ENCODE measurements at places on chromosomes 7 and 10.

GRCh38 chr10:70664702-70665195 is 7.6 kb upstream of the ADAMTS14 start:
- no peak for DNase-seq

DNA sequence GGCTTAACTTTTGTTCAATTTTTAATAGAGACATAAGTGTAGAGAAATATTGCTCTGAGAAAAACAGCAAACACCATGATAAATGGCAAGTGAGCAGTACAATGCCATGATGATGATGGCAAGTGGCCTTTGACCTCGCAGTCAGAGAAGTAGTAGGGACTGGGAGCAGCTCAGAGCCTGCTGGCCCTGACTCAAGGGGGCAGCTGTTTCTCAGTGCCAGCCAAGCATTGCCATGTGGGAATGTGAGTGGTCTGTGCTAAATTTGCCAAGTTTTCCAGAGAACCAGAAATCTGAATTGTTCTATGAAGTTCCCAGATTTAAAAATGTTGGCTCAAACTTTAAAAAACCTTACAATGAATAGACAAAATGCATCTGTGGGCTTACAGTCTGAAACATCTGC is 187.9 kb downstream of the BICC1 start:
- no peak for DNase-seq

DNA sequence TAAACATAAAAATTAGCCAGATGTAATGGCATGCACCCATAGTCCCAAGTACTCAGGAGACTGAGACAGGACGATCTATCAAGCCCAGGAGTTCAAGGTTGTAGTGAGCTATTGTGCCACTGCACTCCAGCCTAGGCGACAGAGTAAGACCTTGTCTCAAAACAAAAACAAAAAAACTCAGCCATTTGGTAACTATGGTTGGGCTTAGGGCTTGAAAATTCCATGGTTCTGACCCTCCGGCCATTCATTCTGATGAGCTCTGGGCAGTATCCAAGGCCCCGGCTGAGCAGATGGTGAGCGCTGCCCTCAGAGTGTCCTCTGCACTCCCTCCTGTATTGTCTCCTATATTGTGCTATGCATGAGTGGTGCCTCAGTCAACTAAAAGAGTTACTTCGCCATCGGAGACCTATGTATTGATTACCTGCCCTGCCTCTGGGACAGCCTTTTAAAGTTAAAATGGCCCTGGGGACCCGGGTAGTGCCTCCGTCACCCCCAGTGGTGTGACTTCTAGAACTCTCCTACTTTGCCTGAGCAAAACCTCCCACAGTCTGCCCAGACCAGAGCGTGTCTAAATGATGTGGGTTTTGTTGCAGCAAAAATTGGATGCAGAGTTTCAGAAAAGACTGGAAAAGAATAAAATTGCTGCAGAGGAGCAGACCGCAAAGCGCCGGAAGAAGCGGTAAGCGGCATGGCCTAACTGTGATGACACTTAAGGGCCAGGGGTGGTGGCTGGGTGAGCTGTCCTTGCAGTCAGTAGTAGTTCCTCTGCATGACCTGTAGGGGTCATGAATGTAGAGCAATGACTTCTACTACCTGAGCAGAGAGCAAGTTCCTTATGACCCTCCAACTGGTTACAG is 8.1 kb downstream of the PRKRIP1 start:
- peak; percentile 78 for DNase-seq

- no peak for DNase-seq
Measured at GRCh38 chr10:44950326-44951225, 9.0 kb upstream of the RASSF4 start.

- no peak for DNase-seq
Measured at GRCh38 chr7:158538156-158538946, 49.3 kb downstream of the PTPRN2 start.

- no peak for DNase-seq
Measured at GRCh38 chr10:115657161-115657860, 564.1 kb downstream of the ATRNL1 start.

DNA sequence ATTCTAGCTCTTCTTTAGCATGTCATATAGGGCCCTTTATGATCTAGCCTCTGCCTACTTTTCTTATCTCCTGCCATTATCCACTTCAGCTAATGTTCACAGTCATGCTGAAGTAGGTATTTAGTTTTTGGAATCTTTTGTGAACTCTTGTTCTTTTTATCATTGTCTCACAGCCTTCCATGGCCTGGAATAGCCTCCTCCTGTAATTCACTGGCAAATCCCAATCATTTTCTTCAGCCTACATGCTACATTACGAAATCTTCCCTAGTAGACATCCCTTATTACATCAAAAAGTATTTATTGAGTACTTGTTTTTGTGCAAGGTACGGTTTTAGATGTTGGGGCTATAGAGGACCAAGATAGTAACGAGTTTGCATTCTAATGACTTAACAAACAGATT is 3.4 kb upstream of the KIF20B start:
- no peak for DNase-seq

DNA sequence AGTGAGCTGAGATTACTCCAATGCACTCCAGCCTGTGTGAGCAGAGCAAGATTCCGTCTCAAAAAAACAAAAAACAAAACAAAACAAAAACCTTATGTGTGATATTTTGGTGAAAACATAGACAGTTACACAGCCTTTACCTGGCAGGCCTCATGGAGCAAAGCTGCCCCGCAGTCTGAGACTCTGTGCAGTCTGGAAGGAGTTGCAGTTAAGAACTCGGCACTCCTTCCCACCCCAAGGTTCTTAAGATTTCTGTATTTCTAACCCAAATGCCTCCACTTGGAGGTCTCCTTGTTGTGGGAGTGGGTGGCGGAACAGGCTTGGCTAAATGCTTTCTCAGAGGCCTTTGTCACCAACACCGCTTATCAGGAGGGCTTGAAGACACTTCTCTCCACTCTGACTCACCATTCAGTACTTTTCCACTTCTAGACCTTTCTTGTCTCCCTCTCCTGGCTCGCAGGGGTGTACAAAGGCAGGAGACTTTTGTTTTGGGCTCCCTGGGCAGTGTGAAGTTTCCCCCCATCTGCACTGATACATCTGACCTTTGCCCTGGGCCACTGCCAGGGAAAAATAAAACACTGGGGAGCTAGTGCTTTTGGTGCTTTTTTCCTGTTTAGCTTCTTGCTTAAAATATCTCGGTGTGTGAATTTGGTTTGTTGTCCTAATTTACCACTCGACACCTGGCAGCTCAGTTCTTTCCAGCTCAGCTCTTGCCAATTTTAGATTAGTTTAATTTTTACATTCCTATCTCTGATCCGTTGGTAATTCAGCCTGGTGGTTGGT is 51.3 kb upstream of the MAGI2 start:
- no peak for DNase-seq

DNA sequence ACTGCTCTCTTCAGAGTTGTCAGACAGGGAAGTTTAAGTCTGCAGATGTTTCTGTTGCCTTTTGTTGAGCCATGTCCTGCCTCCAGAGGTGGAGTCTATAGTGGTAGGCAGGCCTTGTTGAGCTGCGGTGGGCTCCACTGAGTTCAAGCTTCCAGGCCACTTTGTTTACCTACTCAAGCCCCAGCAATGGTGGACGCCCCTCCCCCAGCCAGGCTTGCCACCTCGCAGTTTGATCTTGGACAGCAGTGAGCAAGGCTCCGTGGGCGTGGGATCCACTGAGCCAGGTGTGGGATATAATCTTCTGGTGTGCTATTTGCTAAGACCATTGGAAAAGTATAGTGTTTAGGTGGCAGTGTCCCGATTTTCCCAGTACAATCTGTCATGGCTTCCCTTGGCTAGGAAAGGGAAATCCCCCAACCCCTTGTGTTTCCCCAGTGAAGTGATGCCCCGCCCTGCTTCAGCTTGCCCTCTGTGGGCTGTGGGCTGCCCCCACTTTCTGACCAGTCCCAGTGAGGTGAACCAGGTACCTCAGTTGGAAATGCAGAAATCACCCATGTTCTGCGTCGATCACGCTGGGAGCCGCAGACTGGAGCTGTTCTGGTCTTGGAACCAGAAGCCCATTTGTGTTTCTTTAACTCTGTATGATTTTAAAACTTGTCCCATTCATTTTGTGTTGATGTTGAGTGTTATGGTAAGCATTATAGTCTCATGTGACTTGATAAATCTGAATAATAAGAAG is 89.2 kb upstream of the CALCR start:
- DNase-seq = no peak

DNA sequence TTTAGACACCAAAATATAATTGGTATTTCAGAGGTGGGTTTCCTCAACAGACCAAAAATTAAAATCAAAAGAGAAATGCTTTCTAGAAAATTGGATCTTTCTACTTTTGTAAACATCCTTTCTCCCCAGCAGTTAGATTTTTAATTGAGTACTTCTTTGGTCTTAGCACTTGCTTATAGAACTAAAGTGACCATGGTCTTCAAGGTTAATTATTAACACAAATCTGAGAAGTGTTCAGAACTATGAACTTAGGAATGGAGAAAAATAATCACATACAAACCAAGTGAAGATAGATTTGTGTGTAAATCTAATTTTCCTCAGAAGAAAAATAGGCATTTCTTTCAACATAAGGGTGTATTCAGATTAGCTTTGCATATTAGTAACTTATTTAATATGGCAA is 355.4 kb downstream of the ELMO1 start:
- no peak for DNase-seq

GRCh38 chr7:471191-471865 is 48.3 kb downstream of the PDGFA start:
- DNase-seq = no peak

DNA sequence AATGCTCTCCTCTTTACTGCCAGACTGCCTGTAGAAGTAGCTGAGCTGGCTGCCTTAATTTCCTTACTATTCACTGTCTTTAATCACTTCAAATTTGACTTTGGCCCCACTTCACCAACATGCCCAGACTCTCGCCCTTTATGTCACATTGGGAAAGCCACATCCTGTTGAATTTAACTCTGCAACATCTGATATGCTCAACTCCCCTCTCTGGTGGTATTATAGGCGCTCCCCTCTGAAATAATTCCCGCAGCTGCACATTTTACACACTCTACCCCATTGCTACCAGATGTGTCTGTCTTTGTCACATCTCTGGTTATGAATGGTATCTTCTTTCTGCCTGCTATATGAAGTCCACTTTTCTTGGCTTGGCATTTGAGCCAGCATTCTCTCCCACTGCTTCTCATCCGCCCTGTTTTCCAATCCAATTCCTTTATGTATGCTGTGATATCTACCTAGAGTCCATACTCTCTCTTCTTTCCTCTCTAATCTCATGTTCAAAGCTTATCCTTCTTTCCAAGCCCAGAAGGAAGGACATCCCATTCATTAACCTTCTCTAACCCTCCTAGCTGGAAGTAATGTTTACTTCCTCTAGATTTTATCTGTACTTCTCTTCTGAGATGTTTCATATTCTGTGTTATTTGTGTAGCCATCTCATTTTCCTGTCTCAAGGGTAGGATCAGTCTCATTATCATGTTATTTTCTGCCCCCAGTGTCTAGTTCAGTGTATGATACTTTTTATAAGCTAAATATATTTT is 134.5 kb downstream of the ST7 start:
- DNase-seq = no peak

- no peak for DNase-seq
Measured at GRCh38 chr10:89887406-89887805, 186.0 kb downstream of the KIF20B start.

DNA sequence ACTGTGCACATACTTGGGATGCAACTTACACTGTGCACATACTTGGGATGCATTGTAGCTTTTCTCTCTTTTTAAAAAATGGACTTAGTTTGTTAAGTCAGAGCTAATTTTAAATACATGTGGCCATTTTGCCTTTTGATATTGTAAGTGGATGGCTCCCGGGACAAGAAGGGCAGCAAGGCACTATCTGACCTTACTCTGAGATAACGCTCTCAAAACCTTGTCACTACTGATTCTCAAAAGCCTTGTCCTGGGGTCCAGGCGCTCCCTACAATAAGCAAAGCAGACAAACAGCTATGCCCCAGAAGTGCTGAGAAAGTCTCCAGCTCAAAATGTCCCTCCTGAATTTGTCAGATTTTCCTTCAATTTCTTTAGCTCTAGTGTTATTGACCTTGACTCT is 66.9 kb upstream of the CACNB2 start:
- no peak for DNase-seq

GRCh38 chr7:135977742-135978066 is 545 bp upstream of the MTPN start:
- no peak for DNase-seq

DNA sequence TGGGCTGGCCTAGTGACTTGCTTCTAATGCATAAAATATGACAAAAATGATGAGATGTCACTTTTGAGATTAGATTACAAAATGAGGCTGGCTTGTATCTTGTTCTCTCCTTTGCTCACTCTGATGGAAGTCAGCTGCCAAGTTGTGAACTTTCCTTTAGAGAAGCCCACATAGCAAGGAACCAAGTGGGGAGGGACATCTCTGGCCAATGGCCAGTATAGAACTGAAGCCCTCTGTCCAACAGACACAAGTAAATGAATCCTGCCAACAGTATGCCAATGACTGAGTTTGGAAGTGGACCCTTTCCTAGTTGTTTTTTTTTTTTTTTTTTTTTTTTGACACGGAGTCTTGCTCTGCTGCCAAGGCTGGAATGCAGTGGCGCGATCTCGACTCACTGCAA is 3.3 kb downstream of the ZC3HC1 start:
- DNase-seq = no peak

GRCh38 chr7:34156336-34156735 is 251.0 kb downstream of the BMPER start:
- no peak for DNase-seq

DNA sequence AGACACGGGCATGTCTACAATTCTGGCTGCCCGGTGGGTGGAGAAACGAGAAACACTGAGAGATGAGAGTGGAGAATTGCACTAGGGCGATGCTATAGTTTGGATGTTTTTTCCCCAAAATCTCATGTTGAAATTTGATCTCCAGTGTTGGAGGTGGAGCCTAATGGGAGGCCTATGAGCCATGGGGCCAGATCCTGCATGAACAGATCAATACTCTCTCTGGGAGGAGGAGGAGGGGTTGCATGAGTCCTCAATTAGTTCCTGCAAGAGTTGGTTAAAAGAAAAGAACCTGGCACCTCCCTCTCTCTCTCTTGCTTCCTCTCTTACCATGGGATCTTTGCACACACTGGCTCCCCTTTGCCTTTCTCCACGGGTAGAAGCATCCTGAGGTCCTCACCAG is 299.1 kb downstream of the CALN1 start:
- DNase-seq = no peak

GRCh38 chr7:10483671-10484070 is 490.0 kb upstream of the PHF14 start:
- no peak for DNase-seq

GRCh38 chr7:76381814-76382213 is 23.0 kb upstream of the YWHAG start:
- no peak for DNase-seq
